ENCODE measurements at places on chromosomes 5 and 9. TPM values are rescaled to one million over a fixed set of nuclear protein-coding genes. Genes with fewer than 3 reads are reported as not detected.

SMIM27 gene
- 6.2 TPM for total RNA-seq

KIF24 gene
- 0.17 TPM for total RNA-seq

TMEM174 gene
- not detected for total RNA-seq

BARHL1 gene
- not detected for total RNA-seq

LVRN gene
- 0.17 TPM for total RNA-seq

TOMM5 gene
- total RNA-seq = 43.0 TPM

GLRA1 gene
- total RNA-seq = not detected

OR2V1 gene
- total RNA-seq = not detected

GRCh38 chr5:59390074-59390659 is 503.4 kb downstream of the PDE4D start:
- no peak for DNase-seq
- no peak overlapping the region for H3K4me3 ChIP-seq
- H3K27ac ChIP-seq = no peak overlapping the region
- H3K27me3 ChIP-seq = no peaks in the 10 kb centered on the region

- DNase-seq = no peak
- H3K4me1 ChIP-seq = no peaks in the 10 kb centered on the region
- no peaks in the 10 kb centered on the region for H3K36me3 ChIP-seq
- H3K4me3 ChIP-seq = no peak overlapping the region
These were observed 37.9 kb upstream of the DIRAS2 start for GRCh38 chr9:90680534-90680933.

DNA sequence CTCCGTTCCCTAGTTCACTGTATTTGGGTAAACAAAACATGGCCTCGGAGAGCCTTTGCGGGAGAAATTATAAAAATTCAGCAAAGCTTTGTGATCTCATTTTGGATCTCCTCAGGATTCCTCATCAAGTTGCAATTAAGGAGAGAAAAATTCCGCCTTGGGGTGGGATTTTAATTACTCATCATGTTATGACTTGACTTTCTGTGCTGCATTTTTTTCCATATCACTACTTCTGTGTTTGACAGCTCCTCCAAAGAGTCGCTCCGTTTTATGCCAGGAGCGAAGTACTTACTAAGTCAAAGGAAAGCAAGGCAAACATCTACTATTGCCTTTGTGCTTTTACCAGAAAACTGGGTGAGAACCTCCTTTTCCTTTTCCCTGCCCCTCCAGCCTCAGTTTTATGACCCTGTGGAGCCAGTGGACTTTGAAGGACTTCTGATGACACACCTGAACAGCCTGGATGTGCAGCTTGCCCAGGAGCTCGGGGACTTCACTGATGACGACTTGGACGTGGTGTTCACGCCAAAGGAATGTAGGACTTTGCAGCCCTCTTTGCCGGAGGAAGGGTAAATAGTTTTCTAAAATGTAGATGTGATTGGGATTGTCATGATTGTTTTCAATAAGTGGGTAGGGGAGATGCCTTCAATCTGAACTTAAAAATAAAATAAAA is 71.5 kb downstream of the DOCK8 start:
- no peaks in the 10 kb centered on the region for H3K36me3 ChIP-seq
- no peaks in the 10 kb centered on the region for H3K27me3 ChIP-seq
- H3K27ac ChIP-seq = no peak overlapping the region
- H3K4me3 ChIP-seq = no peak overlapping the region

GRCh38 chr5:51559921-51560658 is 176.8 kb downstream of the ISL1 start:
- H3K36me3 ChIP-seq = no peaks in the 10 kb centered on the region
- DNase-seq = no peak
- H3K27ac ChIP-seq = no peak overlapping the region

GRCh38 chr9:18710065-18710464 is 236.1 kb downstream of the ADAMTSL1 start:
- H3K27me3 ChIP-seq = no peaks in the 10 kb centered on the region
- DNase-seq = no peak
- no peaks in the 10 kb centered on the region for H3K36me3 ChIP-seq
- H3K4me3 ChIP-seq = no peak overlapping the region

- H3K4me3 ChIP-seq = peak overlapping the region; percentile 52
- peaks cover 3% of the 10 kb centered on the region for H3K27me3 ChIP-seq
- no peak for DNase-seq
- H3K4me1 ChIP-seq = peaks cover 21% of the 10 kb centered on the region
- H3K36me3 ChIP-seq = no peaks in the 10 kb centered on the region
These were observed 4.6 kb upstream of the PRDM12 start for GRCh38 chr9:130659699-130660248.

- H3K27me3 ChIP-seq = no peaks in the 10 kb centered on the region
- H3K4me1 ChIP-seq = no peaks in the 10 kb centered on the region
- peak; percentile 51 for DNase-seq
These were observed at the start of gene NME5 for GRCh38 chr5:138138949-138139780. TSS of gene NME5 (minus strand) at chr5:138139428. CDS start at chr5:138138780, 648 bp downstream.

- H3K4me3 ChIP-seq = no peak overlapping the region
- no peaks in the 10 kb centered on the region for H3K4me1 ChIP-seq
- DNase-seq = no peak
- H3K36me3 ChIP-seq = no peaks in the 10 kb centered on the region
These were observed 45.3 kb downstream of the CERT1 start for GRCh38 chr5:75466006-75466716.

DNA sequence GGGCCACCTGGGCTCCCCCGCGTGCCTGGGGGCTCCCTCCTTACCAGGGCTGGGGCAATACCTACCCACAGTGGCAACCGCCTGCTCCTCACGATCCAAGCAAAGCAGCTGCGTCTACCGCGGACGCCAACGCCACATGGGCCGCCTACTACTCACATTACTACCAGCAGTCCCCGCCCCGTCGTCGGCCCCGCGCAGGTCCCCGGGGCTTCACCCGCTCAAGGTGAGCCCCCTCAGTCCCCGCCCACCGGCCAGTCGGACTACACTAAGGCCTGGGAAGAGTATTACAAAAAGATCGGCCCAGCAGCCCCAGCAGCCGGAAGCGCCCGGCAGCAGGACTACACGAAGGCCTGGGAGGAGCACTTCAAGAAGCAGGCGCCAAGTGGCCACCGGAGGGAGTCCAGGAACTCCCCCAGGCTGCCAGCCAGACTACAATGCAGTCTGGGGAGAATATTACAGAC is 106.0 kb upstream of the MTAP start:
- no peak for DNase-seq
- H3K27ac ChIP-seq = no peak overlapping the region
- H3K4me3 ChIP-seq = no peak overlapping the region
- no peaks in the 10 kb centered on the region for H3K27me3 ChIP-seq
- no peaks in the 10 kb centered on the region for H3K4me1 ChIP-seq
- H3K36me3 ChIP-seq = no peaks in the 10 kb centered on the region

GRCh38 chr5:114702136-114702535 is 340.3 kb downstream of the KCNN2 start:
- no peaks in the 10 kb centered on the region for H3K36me3 ChIP-seq
- H3K27me3 ChIP-seq = no peaks in the 10 kb centered on the region
- no peak for DNase-seq
- no peak overlapping the region for H3K4me3 ChIP-seq

- H3K4me1 ChIP-seq = no peaks in the 10 kb centered on the region
- H3K27me3 ChIP-seq = no peaks in the 10 kb centered on the region
- H3K36me3 ChIP-seq = no peaks in the 10 kb centered on the region
- H3K4me3 ChIP-seq = no peak overlapping the region
These were observed 29.6 kb upstream of the ASTN2 start for GRCh38 chr9:117444501-117444900.

DNA sequence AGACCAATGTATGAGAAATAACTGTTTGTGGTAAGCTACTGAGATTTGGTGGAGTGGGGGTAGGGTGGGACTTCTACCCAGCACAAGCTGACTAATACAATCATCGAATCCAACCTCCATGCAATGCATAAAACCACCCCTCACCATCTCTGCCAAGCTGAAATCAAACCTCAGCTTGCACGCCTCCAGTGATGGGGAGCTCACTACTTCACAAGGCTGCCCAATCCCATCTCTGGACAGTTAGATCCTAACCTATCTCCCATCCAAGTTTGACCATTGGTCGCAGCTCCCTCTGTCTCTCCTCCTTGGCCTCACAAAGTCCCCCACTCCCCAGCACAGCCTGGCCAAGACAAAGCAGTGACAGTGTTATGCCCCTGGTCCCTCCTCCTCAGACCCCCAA is 47.0 kb upstream of the HRH2 start:
- H3K4me3 ChIP-seq = no peak overlapping the region
- no peak for DNase-seq
- H3K36me3 ChIP-seq = no peaks in the 10 kb centered on the region
- H3K4me1 ChIP-seq = no peaks in the 10 kb centered on the region
